T-cell (primary cell): ENCODE measurements at places on chromosomes 16 and 17. TPM values are rescaled to one million over a fixed set of nuclear protein-coding genes. Genes with fewer than 3 reads are reported as not detected.

Gene TUBD1
- 16.6 TPM for total RNA-seq

Gene FN3K
- total RNA-seq = 8.0 TPM

Gene NAGS
- 2.1 TPM for total RNA-seq

Gene SLC47A2
- total RNA-seq = not detected

Gene DHRS13
- total RNA-seq = 39.7 TPM

Gene RAB26
- 0.66 TPM for total RNA-seq

Gene STH
- total RNA-seq = not detected

Gene CD300LG
- total RNA-seq = not detected

Gene CCL8
- total RNA-seq = not detected

GRCh38 chr16:11182411-11182810 lies 73.6 kb downstream of the SOCS1 start:
- no peak overlapping the region for H3K27ac ChIP-seq
- no peaks in the 10 kb centered on the region for H3K4me1 ChIP-seq
- H3K27me3 ChIP-seq = no peaks in the 10 kb centered on the region
- no peak overlapping the region for H3K4me3 ChIP-seq
- H3K36me3 ChIP-seq = peaks cover 11% of the 10 kb centered on the region

GRCh38 chr17:4852567-4853207 lies 19.5 kb downstream of the MINK1 start:
- peak; percentile 8 for DNase-seq
- no peaks in the 10 kb centered on the region for H3K27me3 ChIP-seq
- no peak overlapping the region for H3K27ac ChIP-seq
- H3K4me3 ChIP-seq = no peak overlapping the region

- DNase-seq = peak; percentile 9
- peaks cover 5% of the 10 kb centered on the region for H3K36me3 ChIP-seq
- H3K27me3 ChIP-seq = no peaks in the 10 kb centered on the region
- no peak overlapping the region for H3K27ac ChIP-seq
- peaks cover 5% of the 10 kb centered on the region for H3K4me1 ChIP-seq
- peak overlapping the region; percentile 65 for H3K4me3 ChIP-seq
These were observed 942 bp downstream of the LDAF1 start for GRCh38 chr16:21159281-21159951.

- no peaks in the 10 kb centered on the region for H3K4me1 ChIP-seq
- no peak for DNase-seq
- peaks cover 12% of the 10 kb centered on the region for H3K27me3 ChIP-seq
- no peaks in the 10 kb centered on the region for H3K36me3 ChIP-seq
- H3K4me3 ChIP-seq = no peak overlapping the region
- no peak overlapping the region for H3K27ac ChIP-seq
These were observed 131.9 kb downstream of the NPIPB5 start for GRCh38 chr16:22642416-22643088.

DNA sequence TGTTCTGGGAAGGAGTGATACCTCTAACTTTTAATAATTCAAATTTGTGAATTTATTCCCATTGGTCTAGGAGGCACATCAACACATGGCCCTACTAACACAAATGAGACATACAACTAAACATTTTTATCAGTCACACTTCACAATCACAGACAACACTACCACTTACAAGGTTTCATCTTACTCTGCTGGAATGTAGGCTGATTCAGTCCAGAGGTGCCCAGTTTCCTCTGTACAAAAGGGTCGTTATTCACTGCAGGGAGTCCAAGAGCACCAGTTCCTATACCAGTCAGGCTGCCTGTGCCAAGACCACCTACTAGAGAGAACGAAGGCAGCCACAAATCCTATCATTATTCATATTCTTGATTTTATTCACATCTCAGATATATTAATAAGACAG lies 41.4 kb downstream of the SETD6 start:
- no peak overlapping the region for H3K27ac ChIP-seq
- no peak overlapping the region for H3K4me3 ChIP-seq
- H3K4me1 ChIP-seq = no peaks in the 10 kb centered on the region
- no peak for DNase-seq
- H3K36me3 ChIP-seq = peaks cover 15% of the 10 kb centered on the region

DNA sequence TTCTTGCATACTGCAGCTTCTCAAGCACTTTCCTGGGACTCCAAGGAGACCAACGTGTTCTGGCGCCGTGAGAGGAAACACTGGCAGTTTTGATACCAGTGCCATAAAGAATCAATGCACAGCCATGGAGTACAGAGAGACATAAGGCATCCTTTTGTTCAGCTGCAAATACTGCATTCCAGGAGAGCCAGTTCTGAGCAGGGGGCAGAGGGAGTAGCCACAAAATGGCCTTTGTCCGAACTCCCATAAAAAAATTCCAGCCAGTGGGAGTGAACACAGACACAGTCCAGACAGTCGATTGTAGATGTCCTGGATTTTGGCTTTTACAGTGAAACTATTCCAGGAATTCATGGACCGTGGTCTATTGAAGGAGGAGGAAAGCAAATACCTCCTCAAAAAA lies 36.2 kb upstream of the TEKT3 start:
- no peak overlapping the region for H3K4me3 ChIP-seq
- no peaks in the 10 kb centered on the region for H3K36me3 ChIP-seq
- no peak overlapping the region for H3K27ac ChIP-seq
- DNase-seq = no peak
- H3K4me1 ChIP-seq = no peaks in the 10 kb centered on the region

DNA sequence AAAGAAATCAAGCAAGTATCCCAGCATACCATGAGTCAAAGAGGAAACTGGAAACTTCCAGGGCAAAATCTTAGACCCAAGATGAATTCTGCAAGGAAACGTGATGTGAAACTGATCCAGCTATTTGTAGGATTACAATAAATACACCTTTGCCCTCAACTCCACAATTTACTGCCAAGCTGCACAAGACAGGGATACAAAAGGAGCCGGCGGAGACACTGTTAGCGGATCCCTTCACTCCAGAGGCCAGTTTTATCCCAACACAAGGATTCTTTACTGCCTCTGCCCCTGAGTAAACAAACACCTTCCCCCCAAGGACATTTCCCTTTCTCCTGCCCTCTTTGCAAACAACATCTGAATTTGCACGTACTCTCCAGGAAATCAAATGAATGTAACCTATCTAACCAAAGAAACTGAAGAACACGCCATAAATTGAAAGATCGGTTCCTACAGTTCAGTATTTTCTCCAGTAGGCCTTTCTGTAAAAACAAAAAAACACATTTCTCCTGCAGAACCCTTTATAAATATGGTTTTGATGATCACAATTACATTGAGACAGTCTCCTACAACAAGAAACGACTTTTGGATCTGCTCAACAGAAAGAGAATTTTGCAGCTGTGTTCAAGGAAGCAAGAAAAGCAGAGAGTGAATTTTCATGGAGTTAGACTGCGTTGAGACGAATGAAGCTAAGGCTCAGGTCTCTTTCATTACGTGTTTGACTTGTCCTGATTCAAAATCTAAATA lies 1.4 kb upstream of the CBX2 start:
- no peak for DNase-seq
- no peaks in the 10 kb centered on the region for H3K36me3 ChIP-seq
- no peak overlapping the region for H3K27ac ChIP-seq
- no peak overlapping the region for H3K4me3 ChIP-seq

- H3K27ac ChIP-seq = no peak overlapping the region
- H3K4me3 ChIP-seq = no peak overlapping the region
- DNase-seq = no peak
These were observed 91.3 kb upstream of the SEC14L1 start for GRCh38 chr17:77049440-77049839.

GRCh38 chr16:57020651-57021050 lies 31.3 kb downstream of the NLRC5 start:
- peaks cover 26% of the 10 kb centered on the region for H3K36me3 ChIP-seq
- no peak overlapping the region for H3K27ac ChIP-seq
- peaks cover 37% of the 10 kb centered on the region for H3K4me1 ChIP-seq
- DNase-seq = no peak

DNA sequence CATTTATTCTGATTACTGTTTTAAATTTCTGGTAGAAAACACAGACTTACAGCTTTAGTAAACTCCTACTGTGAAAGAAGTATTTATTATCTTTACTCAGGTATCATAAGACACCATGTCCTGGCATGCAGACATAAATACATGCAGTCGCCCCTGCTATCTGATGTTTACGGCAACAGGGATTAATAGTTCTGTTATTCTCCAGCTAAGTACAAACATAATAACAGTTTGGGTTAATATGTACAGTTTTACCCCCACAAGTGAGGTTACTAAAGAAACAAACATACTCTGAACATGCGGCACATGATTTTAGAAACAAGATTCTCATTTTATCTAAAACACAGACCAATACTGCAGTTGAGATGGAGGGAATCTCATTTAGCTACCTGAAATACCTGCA lies 170.8 kb downstream of the ABCA8 start:
- DNase-seq = no peak
- H3K27ac ChIP-seq = no peak overlapping the region
- H3K27me3 ChIP-seq = no peaks in the 10 kb centered on the region
- no peaks in the 10 kb centered on the region for H3K4me1 ChIP-seq
- H3K4me3 ChIP-seq = no peak overlapping the region
- H3K36me3 ChIP-seq = no peaks in the 10 kb centered on the region

DNA sequence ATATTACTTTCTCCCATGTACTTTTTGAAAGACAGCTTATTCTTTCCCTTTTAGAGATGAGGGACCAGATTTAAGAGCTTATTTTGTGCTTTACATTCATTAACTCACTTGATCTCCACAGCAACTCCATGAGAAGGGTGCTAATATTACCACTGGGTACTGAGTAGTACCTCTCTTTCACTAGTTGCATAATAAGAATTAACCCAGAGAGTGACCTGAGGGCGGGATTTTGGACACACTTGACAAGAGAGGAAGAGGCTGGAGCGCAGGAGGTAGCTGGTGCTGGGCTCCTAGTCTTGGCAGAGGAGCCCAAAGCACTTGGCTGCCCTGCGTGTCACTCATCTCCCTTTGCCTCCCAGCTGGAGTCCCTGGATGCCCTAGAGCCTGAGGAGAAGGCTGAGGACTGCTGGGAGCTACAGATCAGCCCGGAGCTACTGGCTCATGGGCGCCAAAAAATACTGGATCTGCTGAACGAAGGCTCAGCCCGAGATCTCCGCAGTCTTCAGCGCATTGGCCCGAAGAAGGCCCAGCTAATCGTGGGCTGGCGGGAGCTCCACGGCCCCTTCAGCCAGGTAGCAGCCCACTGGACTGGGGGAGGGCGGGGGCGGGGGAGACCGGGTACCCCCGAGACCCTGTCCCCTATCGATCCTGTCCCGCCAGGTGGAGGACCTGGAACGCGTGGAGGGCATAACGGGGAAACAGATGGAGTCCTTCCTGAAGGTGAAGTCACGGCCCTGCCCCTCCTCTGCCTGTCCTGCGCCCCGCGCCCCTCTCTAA lies 1.7 kb upstream of the MAZ start:
- H3K4me3 ChIP-seq = peak overlapping the region; percentile 83
- H3K4me1 ChIP-seq = peaks cover 22% of the 10 kb centered on the region
- no peak for DNase-seq

GRCh38 chr16:733382-734207 lies 6.7 kb downstream of the HAGHL start:
- DNase-seq = no peak
- H3K27ac ChIP-seq = no peak overlapping the region
- peaks cover 23% of the 10 kb centered on the region for H3K36me3 ChIP-seq

DNA sequence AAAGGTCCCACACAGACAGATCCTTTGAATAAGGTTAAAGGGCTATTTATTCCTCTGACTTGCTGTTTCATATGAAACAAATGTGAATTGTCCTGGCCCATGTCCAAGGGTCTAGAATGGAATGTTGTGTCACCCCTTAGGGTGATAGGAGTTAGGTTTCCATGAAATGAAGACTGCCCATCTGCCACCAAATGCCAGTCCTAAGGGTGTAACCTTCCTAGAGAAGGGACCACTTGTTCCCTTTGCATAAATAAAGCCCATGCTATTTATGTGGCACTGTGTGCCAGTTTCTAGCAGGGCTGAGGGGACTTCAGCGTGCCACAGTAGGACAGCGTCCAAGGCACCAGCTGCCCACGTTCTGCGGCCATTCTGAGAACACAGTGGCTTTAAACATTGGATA lies 171.3 kb downstream of the ABCA8 start:
- no peaks in the 10 kb centered on the region for H3K4me1 ChIP-seq
- no peak overlapping the region for H3K27ac ChIP-seq
- no peaks in the 10 kb centered on the region for H3K27me3 ChIP-seq
- H3K36me3 ChIP-seq = no peaks in the 10 kb centered on the region
- H3K4me3 ChIP-seq = no peak overlapping the region

DNA sequence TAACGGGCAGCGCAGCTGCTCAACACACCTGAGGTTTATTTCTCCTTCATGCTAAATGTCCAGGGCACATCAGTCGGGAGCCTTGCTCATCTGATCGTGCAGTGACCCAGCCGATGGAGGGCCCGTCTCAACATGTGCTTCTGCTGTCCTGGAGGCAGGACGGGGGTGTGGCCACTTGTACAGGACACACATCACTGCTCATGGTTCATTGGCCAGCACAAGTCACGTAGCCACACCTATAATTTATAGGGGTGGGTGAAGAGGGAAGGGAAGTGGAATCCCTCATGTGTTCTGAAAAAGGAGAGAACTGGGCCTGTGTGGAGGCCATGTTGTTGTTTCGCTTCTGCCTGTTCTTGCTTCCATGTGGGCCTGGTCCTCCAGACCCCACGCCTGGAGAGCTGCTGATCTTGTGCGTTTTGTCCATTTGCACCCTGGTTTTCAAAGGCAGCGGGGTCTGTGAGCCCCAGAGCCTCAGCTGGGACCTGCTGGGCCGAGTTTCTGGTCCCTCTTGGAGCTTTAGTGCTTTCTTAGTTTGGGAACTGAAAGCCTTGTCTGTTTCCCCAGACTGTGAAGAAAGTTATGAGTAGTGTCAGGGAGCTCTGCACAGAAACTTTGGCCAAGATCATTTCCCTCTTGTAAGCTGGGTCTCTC lies 60.5 kb downstream of the CMIP start:
- no peaks in the 10 kb centered on the region for H3K27me3 ChIP-seq
- H3K36me3 ChIP-seq = no peaks in the 10 kb centered on the region
- H3K4me1 ChIP-seq = peaks cover 4% of the 10 kb centered on the region
- no peak for DNase-seq

GRCh38 chr16:75482434-75483205 lies 12.6 kb downstream of the CHST6 start:
- no peak overlapping the region for H3K27ac ChIP-seq
- H3K4me3 ChIP-seq = no peak overlapping the region
- no peaks in the 10 kb centered on the region for H3K4me1 ChIP-seq
- H3K36me3 ChIP-seq = no peaks in the 10 kb centered on the region

- H3K27ac ChIP-seq = no peak overlapping the region
- no peak overlapping the region for H3K4me3 ChIP-seq
- no peaks in the 10 kb centered on the region for H3K27me3 ChIP-seq
- no peak for DNase-seq
- H3K36me3 ChIP-seq = no peaks in the 10 kb centered on the region
- H3K4me1 ChIP-seq = no peaks in the 10 kb centered on the region
These were observed 15.9 kb downstream of the B9D1 start for GRCh38 chr17:19346351-19347255.

DNA sequence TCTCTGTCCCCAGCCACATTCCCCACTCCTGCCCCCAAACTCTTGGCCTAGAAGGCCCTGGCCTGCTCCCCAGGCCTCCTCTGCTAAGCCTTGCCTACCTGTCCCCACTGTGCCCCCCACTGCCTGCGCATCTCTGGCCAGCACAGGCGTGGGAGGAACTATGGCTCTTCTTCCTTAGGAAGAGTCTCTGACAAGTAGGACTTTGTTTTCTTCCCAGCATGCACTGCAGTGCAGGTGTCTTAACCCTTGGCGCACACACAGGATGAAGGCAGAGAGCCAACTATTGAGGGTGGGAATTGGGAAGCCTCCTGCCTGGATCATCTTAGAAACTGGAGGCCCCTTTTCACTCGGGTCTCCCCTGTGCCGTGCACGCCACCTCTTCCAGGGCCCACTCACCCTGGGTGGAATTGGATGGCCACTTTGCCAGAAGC lies 3.6 kb downstream of the AMDHD2 start:
- DNase-seq = no peak
- no peak overlapping the region for H3K4me3 ChIP-seq
- peaks cover 29% of the 10 kb centered on the region for H3K4me1 ChIP-seq
- H3K36me3 ChIP-seq = peaks cover 8% of the 10 kb centered on the region
- H3K27me3 ChIP-seq = no peaks in the 10 kb centered on the region
